ENCODE measurements at places on chromosomes 5 and 9.

DNA sequence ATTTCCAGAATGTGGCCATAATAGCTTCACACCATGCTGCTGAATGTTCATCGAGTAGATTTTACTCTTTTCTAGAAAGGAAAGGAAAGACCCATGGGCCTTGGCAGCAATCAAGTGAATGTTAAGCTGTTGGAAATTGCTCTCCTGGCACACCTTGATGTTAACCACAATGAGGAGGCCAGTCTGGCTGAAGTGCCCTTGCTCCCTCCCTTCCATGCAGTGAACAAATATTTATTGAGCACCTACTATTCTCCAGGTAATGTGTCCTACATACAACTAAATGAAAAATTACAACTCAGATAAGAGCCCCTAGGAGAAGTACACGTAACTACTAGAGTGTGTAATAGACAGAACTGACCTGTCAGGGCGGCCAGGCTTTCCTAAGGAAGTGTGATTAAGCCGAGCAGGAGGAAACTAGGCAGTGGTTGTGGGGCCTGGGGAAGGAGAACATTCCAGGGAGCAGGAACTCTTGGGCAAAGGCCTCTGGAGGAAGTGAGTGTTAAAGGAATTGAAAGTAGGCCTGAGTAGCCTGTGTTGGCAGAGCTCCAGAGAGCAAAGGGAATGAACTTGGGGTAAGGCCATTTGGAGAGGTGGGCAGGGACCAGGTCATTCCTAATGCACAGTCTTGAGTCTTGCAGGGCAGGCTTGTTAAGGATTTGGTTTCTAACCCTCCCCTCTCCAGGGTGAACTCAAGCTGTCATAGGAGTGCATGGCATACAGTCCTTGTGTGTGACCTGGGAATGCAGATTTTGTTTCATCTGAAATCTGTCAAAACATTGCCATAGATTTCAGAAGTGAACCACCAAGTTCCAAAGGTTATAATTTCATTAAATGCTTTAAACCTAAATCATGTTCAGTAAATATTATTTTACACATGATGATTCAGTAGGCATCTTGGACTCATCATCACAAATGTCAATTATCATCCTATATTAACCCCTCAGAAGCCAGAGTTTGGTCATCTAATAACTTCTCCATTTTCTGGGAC is 9.0 kb upstream of the ZSWIM6 start:
- DNase-seq, result no peak

DNA sequence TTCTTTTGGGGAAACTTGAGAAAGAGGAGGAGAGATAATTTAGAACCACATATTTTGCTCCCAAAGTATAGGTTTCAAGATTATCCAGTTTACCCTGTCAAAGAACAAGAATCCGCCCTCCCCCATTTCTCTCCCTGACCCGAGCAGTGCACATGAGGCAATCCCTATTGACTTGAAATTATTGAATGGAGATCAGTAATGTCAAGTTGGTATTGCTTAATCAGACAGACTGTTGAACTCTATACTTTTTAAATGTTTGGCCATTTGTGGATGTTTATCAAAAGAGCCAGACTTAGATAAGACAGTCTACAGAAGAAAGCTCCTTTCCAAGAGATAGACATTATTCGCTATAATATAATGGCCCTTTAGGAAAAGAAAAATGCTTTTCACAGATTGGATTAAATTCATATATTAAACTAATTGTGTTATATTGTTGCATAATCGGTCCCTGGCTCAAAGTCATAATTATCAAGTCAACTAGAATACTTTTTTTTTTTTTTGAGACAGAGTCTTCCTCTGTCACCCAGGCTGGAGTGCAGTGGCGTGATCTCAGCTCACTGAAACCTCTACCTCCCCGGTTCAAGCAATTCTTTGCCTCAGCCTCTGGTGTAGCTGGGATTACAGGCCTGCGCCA is 5.3 kb downstream of the SLC25A25 start:
- no peak for DNase-seq

DNA sequence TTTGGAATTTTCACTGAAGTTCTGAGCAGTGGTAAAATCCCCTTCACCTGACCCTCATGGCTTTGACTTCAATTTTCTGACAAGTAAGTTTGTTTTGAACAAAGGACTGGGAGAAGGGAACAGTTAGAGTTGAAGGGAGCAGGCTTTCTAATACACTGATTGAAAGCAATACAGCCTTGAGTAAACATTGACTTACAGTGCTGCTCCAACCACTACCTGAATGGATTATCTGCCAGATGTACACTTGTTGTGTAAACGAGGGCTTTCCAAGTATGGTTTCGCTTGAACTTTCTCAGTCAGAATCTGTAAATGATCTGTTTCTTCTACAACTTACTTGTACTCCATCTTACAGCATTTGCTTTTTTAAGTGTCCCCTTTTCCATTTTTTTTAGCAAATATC is 1414.9 kb upstream of the NUDT12 start:
- no peak for DNase-seq

DNA sequence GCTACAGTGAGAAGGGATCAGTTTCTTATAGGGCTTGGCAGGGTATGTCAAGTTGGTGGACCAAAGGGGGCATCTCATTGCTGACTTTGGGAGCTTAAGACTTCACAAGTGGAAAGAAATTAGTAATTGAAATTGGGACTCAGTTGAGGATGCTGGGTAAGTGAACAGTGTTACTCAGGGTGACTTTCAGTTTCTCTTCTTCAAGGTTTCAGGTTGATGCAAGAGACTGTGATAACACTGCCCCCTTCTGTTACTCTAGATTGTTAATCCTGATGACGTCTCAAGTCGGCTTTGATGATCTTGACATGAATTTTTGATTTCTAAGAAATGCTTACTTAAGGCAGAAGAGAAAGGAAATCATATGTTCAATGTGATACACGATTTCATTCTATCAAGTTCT is 21.3 kb downstream of the KCTD16 start:
- no peak for DNase-seq

DNA sequence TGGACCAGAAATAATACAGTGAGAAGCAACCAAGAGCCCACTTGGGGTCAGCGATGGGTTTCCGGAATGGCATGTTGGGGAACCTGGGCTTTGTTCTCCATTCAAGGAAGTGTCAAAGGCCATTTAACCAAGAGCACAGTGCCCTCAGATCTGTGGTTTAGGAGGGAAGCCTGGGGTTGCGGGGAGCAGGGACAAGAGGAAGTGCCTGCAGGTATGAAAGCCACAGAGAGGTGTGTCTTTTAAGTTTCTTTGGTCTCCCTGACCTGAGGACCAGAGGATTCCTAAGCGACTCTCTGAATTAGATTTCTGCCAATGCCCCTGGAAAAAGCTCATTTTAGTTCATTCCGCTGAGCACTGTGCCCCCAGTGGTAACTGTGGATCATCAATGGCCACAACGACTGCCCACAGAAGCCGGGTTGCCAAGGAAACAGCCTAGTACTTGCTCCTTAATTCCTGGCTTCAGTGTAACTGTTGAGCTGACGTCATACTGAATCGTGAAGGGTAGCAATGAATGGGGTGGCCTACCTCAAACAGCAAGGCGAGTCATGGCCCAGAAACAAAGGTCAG is 107.3 kb upstream of the SPIN1 start:
- no peak for DNase-seq

GRCh38 chr9:88706193-88707113 is 171.5 kb downstream of the NXNL2 start:
- no peak for DNase-seq

DNA sequence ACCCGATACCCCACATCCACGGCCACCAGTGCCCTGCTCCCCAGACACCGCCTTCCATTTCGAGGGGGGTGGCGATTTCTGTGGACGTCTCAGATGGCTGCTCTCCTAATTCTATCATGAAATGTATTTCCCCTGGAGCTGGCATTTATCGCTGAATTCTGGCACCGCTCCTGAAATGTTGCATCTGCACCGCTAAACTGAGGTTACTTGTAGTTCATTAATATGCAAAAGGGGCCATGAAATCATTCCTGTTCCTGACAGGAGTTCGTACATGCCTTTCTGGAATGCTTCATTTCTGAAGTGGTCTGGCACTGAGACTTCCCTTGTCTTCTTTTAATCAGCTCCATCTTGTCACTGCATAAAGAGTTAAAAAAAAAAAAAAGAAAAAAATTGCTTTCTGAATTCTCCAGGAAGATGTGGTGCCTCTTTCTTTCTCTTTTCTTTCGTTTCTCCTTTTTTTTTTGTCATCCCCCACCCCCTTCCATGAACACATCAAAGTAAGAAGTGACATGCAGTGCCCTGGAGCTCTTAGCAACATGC is 97.7 kb upstream of the SMARCA2 start:
- no peak for DNase-seq

DNA sequence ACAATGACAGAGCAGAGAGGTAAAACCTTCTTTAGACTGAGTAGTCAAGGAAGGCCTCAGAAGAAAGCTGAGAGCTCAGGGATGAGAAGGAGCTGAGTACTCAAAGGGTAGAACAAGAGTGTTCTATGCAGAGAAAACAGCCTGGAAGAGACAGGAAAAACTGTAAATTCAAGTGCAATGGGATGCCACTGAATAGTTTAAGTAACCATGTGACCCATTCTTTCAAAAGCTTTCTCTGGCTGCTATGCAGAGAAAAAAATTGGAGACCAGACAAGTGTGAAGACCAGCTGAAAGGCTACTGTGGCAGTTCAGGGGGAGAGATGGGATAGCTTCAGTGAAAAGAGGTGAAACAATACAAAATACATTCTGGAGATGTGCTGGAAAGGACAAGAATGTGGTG is 61.3 kb upstream of the RNF38 start:
- DNase-seq, result no peak

GRCh38 chr5:130141659-130142320 is 237.5 kb downstream of the CHSY3 start:
- no peak for DNase-seq

DNA sequence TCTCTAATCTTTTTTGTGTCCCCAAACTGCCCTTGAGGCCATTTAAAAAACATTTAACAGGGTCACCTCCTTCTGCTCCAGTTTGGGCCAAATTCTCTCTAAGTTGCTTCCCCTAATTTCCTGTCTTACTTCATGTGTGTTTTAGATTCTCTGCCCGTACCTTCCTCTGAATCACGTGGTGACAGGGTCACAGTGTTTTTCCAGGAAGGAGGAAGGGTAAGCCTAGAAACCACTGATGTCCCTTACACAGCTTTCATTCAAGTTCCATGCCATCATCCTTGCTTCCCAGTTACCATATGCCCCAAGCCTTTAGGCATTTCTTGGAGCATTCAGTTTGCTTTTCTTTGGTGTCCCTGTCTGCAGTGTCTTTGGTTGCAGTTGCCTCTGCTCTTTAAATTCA is 42.4 kb upstream of the MACIR start:
- no peak for DNase-seq

- no peak for DNase-seq
Observed at GRCh38 chr5:79346420-79346824, 110.5 kb downstream of the JMY start.

- no peak for DNase-seq
Observed at GRCh38 chr5:57539281-57539701, 56.7 kb upstream of the ACTBL2 start.

DNA sequence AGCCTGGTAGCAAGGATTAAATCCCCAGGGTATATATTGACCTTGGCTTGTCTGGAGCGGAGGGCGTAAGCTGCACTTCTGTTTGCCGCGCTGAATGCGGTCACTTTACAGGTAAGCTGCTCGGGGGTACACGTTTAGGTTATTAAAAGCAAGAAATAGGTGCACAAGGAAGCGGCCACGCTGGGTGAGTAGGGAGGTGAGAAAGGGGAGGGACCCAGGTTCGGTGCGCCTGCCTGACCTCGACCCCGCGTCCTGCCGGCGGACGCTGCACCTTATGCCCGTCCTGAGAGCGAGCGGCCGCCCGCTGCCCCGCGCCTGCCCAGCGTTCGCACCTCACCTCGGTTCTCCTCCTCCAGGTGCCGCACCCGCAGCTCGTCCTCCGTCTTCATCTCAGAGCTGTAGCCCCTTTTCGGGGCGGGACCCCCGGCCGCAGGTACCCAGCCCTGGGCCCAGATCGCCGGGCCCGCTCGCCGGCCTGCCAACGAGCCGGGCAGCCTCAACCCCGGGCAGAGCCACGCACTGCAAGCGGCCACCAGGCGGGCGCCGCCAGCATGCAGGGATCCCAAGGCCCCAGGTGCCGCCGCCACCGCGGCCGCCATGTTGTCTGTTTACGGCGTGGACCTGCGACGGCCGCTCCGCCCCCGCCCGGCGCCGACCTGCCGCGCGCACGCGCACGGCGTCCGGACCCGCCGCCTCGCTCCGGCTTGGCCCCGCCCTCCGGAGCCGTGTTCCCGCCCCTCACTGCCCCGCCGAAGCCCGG is at the start of gene AUH:
Gene AUH, minus strand, starts transcription at position 628 of the 760 bp plus-strand sequence. Its CDS starts 29 bp downstream, at position 599.
- peak; percentile 68 for DNase-seq

DNA sequence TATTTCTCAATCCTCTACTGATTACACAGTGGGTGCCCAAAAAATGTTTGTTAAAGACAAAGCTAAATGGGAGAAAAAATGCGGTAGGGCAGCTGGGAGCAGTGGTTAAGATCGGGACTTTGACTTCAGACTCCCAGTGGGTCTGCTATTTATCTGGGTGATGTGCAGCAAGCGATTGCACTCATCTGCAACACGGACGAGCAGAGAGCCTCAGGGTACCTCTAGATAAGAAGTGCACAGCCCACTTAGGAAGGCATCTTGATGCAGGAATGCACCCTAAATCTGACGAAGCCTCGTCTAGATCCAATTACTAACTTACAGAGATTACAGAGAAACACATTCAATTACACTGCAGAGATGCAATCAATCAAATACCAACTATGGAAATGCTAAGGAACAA is 4.0 kb downstream of the MAPK9 start:
- no peak for DNase-seq

- DNase-seq, result no peak
Observed at GRCh38 chr5:116382874-116383266, 191.8 kb downstream of the SEMA6A start.

DNA sequence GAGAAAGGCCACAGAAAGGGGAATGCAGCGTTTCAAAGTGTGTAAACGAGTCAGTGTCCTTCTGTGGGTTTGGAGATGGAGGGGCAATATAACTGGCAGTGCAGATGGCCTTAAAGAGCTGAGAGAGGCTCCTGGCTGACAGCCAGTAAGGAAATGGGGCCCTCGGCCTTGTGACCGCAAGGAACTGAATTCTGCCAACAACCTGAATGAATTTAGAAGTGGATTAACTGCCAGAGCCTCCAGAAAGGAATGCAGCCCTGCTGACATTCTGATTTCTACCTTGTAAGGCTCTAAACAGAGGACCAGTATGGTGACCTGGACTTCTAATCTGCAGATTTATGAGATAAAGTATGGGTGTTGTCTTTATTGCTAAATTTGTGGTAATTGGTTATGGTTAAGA is 17.5 kb upstream of the NREP start:
- DNase-seq, result no peak

DNA sequence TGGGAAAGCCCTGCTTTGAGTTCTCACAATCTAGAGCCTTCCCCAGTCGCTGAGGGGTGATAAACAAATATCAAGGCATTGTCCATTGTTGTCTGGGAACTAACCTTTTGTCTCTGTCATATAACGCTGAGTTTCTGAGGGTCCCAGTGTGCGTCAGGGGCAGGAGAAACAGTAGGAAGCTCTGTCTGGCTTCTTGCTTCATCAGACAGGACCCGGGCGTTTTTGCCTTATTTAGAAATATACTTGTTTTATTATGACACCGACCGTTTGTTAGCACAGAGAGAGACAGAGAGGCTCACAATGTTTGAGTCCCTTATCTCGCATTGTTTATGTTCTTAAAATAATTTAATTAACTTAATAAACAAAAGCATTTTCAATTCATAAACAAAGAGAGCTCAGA is 204.9 kb upstream of the GAS1 start:
- no peak for DNase-seq
